HCEC 1CT (cell line): ENCODE measurements at places on chromosomes 7 and 10.

DNA sequence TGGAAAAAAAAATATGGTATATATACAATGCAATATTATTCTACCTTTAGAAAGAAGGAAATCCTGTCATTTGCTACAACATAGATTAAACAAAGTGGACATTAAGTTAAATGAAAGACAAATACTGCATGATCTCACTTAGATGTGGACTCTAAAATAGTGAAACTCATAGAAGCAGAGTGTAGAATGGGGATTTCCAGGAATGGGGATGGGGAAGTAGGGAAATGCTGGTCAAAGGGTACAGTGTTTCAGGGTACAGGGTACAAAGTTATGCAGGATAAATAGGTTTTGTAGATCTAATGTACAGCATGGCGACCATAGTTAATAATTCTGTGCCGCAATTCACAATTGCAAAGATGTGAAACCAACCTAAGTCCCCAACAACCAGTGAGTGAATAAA is 385.5 kb downstream of the SFMBT2 start:
- no peak for DNase-seq

DNA sequence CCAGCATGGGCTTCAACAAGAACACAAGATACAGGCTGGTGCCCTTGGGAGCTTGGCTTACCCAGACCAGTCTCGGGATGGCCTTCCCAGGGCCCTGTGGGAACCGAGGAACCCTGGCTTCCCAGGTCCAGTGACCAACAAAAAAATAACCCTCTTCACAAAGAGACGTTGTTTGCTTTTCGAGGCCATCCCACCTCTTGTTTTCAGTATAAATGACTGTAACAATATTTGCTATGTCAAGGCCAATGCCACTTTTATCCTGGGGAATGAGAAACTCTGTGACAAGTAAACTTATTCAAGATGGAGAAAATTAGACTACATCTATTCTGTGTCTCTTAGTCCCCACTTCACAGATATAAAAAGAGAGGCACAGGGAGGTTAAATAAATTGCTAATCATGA is 138.8 kb downstream of the PRPF18 start:
- no peak for DNase-seq

DNA sequence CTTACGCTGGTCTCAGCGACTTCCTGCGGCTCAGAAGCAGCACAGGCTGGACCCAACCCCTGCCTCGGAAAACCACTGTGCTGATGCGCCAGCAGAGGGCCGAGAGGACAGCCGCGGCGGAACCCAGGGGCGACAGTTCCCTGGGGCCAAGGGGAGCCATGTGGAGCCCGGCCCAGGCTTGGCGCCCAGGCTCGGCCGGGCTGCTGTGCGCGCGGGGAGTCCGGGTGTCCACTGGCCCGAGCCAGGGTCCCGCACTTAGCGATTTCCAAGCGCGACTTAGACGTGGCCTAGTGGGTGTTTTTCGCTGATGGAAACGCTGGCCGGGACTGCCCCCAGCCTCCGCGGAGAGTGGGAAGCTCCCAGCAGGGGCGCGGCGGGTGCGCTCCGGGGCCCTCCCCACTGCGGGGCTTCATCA is 18.6 kb upstream of the ZNF32 start:
- no peak for DNase-seq

DNA sequence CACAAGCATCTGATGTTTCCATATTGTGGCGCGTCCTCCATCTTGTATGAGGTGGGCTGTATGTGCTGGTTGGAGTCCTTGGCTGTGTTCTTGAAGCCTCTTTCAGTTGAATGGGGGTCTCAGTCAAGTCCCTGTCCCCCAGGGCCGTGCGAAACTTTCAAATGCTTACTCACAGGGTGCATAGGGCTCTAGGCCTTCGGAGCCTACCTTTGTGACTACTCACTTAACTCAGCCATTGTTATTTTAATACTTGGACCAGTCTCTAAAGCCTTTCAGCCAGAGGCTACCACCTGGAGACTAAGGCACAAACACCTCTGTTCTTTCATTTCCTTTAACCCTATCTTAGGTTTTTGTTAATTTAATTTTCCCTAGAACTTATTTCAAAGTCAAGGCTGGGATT is 785.9 kb downstream of the GATA3 start:
- no peak for DNase-seq

- no peak for DNase-seq
Measured at GRCh38 chr7:70712942-70713341, 419.0 kb upstream of the GALNT17 start.

GRCh38 chr7:35040906-35041305 is 3.6 kb upstream of the DPY19L1 start:
- DNase-seq: no peak

DNA sequence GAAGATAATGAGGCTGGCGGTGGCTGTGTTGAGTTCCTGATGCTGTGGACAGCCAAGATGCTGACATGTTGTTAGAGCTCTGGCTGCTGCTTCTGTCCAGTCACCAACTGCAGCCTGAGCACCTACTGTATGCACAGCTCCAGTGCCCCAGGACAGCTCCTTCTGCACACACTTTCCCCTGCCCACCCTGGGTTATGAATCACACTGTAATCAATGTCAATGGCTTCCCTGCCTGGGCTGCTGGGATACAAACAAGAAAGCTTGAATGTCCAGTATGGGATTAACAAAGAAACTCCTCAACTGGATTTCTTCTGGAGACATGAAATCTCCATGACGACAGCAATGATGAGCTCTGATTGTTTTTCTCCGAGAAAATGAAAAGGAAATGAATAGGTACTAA is 172.0 kb downstream of the GFRA1 start:
- DNase-seq: no peak

- DNase-seq: peak; percentile 47
Measured at GRCh38 chr10:77319557-77319956, 318.1 kb downstream of the KCNMA1 start.

GRCh38 chr7:119996634-119997033 is 276.3 kb upstream of the KCND2 start:
- no peak for DNase-seq

DNA sequence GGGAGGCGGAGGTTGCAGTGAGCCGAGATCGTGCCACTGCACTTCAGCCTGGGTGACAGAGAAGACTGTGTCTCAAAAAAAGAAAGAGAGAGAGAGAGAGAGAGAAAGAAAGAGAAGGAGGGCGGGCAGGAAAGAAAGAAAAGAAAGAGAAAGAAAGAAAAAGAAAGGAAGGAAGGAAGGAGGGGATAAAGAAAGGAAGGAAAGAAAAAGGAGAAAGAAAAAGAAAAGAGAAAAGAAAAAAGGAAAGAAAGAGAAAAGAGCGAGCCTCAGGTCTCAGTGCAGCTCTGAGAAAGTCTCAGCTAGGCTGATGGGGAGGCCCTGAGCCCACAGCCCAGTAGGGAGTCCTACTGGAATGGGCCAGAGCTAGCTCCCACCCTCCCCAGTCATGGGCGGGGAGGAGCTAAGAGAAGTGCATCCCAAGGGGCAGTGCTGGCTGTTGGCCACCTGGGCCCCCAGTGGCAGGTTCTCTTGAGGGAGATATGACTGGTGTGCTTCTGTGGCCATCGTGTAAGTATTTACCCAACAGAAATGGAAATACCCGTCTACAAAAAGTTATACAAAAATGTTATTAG is 69.3 kb downstream of the ABRAXAS2 start:
- DNase-seq: no peak
